ENCODE measurements at places on chromosomes 13 and 19.

DNA sequence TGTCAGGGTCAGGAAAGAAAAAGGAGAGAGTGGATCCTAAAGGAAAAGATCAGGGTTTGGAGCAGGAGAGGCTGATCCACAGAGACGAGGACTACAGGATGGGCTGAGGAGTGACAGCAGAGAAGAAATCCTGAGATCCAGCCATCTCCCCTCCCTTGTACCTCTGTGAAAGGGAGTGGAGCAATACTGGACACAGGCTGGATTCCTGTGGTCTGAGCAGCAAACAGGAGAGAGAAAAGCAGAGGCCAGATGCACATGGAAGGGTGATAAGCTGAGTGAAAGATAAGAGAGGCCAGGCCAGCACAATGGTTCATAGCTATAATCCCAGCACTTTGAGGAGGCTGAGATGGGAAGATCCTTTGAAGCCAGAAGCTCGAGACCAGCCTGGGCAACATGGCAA is 472.1 kb upstream of the TSHZ3 start:
- DNase-seq = no peak

DNA sequence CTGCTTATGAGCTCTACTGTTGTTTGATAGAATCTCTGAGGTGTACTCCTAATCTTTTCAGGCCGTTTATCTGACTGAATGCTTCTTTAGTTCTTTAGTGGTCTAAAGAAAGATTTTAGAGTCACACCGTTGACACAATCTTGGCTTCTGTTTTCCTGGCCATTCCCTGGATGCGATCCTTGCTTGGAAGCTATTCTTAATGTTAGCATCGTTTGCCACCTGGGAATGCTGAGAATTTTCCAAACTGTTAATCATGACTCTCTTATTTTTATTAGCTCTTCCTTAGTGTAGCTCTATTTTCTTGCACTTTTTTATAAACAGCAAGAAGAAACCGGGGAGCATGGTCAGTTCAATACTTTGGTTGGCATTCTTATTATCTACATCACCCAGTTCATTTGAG is 281.0 kb upstream of the PCDH20 start:
- DNase-seq = no peak

- DNase-seq = no peak
Observed at GRCh38 chr19:6069268-6069791, 41.0 kb downstream of the RFX2 start.

DNA sequence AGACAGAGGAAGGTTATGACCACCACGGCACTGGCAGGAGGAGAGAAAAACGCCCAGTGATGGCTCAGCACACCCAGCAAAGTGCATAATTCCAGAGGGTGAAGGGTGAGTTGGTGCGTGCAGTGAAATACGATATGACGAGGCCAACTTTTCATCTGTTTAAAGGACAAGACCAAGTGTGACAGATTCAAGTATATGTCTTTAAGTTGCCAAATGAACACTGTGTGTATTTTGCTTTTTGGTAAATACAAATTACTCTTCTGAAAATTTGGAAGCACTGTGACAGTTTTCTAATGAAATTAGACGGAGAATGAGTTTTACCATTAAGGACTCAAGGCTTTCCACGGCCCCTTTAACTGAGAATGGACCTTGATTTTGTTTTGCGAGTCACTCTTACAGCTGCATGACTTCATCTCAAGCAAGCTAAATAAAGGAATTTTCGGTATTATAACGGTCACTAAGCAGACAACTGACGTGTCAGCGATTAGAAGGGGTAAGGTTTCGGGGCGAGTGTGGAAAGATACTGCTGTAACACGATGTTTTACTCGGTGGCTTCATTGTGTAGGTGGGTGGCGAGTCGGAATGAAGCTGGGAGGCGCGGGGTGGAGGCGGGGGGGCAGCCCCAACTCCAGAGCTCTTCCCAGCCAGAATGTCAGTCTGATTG is 22.8 kb downstream of the COL4A2 start:
- no peak for DNase-seq

GRCh38 chr19:19297759-19298158 is 22.6 kb downstream of the SUGP1 start:
- no peak for DNase-seq

DNA sequence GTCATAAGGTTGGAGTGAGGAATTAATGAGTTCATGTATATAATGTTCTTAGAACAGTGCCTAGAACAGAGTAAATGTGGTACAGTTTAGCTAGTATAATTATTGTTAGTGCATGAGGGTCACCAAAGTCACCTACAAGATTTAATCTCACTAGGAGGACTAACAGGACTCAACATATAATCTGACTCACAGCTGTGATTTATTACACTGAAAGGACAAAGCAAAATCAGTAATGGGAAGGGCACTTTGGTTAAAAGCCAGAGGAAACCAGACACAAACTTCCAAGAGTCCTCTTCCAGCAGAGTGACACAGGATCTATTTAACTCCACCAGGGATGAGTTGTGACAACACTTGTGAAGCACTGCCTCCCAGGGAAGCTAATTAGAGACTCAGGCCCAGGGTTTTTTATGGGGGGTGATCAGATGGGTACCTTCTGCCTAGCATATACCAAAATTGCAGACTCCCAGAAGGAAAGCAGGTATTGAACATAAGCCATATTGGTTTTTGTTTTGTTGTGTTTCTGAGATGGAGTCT is 341.2 kb upstream of the DACH1 start:
- no peak for DNase-seq

DNA sequence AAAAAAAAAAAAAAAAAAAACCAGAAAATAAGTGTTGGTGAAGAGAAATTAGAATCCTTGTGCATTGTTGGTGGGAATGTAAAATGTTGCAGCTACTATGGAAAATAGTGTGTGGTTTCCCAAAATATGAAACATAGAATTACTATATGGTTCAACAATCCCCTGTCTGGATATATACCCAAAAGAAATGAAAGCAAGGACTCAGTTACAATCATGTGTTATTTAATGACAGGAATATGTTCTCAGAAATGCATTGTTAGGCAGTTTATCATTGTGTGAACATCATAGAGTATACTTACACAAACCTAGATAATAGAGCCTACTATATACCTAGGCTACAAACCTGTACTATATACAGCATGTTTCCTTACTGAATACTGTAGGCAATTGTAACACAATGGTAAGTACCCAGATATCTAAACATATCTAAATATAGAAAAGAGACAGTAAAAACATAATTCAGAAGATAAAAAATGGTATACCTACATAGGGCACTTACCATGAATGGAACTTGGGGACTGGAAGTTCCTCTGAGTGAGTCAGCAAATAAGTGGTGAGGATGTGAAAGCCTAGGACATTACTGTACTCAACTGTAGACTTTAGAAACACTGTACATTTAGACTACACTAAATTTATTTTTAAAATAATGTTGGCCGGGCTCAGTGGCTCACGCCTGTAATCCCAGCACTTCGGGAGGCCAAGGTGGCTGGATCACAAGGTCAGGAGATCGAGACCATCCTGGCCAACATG is 25.7 kb upstream of the SLC7A1 start:
- no peak for DNase-seq

GRCh38 chr19:55836340-55836739 is at the start of gene NLRP4:
TSS of gene NLRP4 (plus strand) at chr19:55836540. CDS start at chr19:55852081, 15,541 bp downstream.
- DNase-seq = no peak

DNA sequence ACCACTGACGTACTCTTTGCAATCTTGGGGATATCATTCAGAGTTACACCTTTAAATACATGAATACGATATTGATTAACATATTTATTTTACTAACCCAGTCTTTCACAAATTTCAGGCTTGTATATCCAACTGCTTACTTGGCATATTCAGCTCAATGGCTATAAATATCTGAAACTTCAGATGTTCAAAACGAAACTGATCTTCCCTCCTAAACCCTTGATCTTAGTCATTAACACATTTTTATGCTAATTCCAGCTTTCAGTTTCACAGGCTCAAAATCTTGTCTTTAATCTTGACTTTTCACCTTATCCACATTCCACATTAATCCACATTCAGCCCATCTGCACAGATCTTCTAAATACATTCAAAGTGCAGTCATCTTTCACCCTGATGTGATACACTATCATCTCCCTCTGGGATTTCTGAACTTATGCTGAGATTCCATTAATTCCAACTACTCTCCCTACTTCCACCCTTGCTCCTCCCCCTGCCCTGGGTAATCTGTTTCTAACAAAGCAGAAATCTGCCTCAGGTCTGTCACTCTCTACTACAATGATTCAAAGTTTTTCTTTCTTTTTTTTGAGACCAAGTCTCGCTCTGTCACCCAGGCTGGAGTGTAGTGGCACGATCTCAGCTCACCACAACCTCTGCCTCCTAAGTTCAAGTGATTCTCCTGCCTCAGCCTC is 387.2 kb downstream of the GPC5 start:
- DNase-seq = no peak

GRCh38 chr19:12793290-12794195 is 2.3 kb downstream of the JUNB start:
- peak; percentile 93 for DNase-seq

DNA sequence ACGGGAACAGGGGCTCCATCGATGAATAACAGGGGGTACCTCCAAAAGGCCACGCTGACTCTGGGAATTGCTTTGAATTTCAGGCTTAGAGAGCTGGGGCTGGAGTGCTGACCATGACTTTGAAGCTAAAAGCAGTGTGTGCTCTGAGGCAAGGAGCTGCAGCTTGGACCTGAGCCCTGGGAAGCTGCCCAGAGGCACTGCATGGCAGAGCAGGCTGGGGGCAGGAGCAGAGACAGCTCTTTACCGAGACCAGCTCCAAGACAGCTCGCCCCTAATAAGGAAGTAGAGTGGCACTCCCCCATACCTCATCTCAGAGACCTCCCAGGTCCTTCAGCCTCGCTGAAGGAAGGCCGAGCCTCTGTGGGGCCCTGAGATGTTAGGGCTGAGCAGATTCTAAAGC is 200.2 kb downstream of the COL4A1 start:
- no peak for DNase-seq

DNA sequence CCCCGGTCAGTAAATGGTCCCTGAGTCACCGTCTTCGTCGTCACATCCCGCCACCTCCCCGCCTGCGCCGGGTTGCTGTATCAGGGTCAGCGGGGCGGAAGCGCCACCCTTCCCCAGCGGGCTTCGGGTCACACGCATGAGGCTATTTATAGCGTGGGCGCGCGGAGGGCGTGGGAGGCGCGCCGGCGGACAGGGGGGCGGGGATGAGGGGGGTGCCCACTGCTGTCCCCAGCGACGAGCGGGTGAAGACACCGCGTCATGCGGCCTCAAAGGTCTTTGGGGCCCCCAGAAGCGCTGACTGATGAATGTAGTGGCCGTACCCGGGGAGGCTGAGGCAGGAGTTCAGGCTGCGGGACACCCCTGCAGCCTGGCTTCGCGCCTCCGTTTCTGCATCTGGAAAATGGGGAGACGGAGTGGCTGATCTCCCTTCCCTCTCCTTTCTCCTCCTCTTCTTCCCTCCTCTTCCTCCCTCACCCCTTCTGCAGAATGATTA is 7.9 kb downstream of the UNC13A start:
- DNase-seq = peak; percentile 90

DNA sequence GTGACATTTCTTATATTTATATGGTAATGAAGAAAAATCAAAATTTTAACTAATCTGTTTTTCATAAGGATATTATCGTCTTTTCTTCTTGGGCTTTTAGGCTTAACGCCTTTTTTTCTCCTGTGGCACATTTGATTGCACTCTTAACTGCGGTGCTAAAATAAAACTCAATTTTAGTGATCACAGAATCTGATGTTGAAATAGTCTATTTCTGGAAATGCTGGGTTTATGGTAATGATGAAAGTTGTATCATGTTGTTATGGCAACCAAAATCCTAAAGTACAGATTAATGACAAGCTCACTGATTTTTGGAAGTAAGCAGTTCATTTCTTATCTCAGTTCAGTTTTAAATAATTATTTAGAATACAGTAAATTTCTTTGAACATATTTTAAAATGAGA is 85.3 kb downstream of the COG6 start:
- no peak for DNase-seq

GRCh38 chr19:29634423-29635130 is 28.5 kb downstream of the POP4 start:
- no peak for DNase-seq

GRCh38 chr13:48436661-48437288 is 23.9 kb upstream of the LPAR6 start:
- DNase-seq = peak; percentile 12

DNA sequence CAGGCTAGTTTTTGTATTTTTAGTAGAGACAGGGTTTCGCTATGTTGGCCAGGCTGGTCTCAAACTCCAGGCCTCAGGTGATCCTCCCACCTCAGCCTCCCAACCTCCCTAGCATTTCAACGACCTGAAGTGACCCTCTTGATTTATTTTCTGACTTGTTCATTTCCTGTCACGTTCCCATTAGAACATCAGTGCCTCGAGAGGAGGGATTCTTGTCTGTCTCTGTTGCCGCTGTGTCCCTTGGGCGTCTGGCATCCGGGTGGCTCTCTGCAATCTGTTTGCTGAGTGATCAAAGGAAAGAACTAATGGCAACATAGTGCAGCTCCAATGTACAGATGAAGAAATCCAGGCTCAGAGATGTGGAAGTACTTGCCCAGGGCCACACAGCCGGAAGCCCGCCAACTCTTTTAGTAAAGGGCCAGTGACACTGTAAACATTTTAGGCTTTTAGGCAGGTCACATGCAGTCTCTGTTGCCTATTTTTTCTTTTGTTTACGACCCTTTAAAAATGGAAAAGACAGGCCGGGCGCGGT is 47.5 kb downstream of the NFIC start:
- no peak for DNase-seq

GRCh38 chr19:33630880-33631608 is 9.3 kb downstream of the CHST8 start:
- DNase-seq = no peak

DNA sequence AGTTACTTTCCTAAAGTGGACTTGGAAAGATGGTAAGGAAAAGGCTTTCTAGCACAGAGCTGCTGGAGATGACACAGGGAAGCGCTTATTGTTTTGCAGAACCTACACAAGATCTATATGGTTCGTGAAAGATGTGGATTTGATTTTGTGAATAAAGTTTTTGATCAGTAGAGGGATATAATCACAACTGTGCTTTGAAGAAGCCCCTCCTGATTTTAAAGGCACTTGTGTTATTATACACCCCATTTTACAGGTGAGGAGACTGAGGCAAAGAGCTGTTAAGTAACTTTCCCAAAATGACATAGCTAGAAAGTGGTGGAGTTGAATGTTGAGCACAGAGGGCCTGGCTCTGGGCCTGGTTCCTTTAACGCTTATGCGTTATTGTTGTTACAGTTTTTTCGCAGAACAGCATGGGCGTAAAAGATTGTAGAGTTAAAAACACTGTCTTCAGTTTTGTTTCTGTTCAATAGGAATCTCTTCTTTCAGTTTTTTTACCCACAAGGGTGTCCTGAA is 1.4 kb downstream of the TDRD3 start:
- no peak for DNase-seq

DNA sequence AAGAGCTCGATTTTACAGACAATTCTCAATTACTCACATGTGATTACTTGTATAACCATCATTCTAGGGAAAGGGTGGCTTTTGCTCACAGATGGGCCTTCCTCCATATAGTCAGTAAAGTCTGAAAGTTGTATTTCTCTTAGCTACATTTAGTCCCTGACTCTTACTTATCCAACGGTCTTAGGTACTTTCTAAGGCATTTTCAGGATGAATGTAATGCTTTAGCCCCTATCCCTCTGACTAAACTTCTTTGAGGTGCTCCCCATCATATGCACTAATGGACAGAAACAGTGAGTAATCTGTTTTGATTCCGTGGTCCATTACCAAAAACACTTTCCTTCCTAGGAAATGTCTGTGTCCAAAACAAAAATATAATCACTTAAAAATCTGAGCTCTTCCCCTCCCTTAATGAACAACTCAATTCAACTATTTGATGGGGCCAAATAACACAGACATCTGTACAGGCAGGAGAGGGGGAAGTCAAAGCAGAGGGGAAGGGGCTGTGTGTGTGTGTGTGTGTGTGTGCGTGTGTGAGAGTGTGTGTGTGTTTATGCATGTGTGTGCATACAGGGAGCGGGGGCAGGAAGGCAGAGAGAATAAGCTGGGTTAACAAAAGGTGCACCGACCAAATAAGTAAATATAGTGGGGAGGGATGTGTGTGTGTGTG is 84.9 kb downstream of the USP12 start:
- no peak for DNase-seq

All from inflammatory macrophage (primary cell).